ENCODE measurements at places on chromosomes 12 and 14.

- DNase-seq, result no peak
These were observed 2.7 kb downstream of the IRAK4 start for GRCh38 chr12:43761500-43761899.

DNA sequence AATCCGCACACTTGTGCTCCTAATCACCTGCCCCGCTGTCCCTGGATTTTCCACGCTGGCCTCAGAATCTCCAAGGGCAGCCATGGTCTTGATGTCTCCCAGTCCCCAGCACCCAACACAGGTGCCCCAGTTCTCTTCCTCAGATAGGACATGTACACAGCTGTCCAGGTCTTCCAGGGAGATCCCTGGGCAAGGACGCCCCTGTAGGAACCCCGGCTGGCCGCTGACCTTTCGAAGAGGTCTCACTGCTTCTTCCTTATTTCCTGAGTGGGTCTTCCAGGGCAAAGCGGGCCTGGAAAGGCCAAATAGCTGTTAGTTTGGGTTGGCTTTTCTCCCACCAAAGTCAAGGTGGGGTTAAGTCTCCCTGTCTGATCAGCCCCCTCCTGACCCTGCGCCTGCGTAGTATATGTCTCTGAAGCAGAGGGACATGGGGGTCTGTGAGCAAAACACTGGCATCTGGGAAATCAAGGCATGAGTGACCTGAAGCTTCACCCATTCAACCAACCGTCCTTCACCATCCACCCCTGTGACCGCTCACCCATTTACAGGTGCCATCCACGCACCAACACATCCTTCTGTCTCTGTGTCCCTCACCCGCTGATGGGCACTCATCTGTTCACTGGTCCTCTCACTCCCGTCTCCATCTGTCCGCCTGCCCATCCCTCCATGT lies 4.6 kb downstream of the BEGAIN start:
- no peak for DNase-seq

DNA sequence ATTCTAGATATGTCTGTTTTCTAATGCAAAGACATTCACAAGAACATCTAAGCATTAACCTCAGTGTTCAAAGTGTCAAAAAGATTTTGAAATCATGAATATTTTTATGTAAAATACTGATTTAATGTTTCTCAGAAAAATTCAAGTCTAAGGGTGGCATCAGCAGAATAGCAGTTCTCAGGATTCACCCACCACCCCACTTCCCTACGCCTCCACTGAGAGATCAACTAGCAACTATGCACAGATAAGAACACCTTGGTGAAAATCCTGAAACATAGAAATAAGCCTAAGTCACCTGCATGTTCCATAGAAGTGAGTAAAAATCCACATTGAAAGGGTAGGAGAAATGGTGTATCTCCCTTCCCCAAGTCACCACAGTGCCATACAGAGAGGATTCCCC lies 40.9 kb upstream of the RHOJ start:
- DNase-seq, result no peak

- DNase-seq, result no peak
These were observed 1356.9 kb downstream of the TMEM121 start for GRCh38 chr14:106883218-106883692.

- DNase-seq, result no peak
These were observed 768 bp downstream of the METTL25 start for GRCh38 chr12:82359115-82359478.

- DNase-seq, result peak; percentile 33
These were observed 12.3 kb downstream of the BRAP start for GRCh38 chr12:111673503-111673902.

DNA sequence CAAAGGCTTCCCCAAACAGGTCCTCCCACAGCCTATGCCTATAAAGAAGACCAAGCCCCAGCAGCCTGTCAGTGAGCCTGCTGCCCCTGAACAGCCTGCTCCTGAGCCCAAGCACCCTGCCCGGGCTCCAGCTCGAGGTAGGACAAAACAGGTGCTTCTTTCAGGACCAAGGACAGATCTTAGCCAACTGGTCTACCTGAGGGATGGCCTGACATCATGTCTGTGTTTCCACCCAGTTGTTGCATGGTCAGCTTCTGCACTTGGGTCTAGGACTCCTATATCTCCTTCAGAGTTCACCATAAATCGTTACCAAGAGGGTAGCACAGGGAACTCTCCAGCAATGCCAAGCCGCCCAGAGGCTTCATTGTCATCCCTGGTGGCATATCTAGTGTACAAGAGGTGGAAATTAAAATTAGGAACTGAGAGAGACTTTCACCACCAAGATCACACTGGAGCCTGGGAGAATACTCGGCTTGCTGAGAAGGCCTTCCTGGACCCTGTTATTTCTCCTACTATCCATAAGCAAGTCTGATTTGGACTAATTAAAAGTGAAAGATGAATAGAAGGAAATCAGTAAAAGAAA lies 38.2 kb upstream of the OAS1 start:
- DNase-seq, result no peak

DNA sequence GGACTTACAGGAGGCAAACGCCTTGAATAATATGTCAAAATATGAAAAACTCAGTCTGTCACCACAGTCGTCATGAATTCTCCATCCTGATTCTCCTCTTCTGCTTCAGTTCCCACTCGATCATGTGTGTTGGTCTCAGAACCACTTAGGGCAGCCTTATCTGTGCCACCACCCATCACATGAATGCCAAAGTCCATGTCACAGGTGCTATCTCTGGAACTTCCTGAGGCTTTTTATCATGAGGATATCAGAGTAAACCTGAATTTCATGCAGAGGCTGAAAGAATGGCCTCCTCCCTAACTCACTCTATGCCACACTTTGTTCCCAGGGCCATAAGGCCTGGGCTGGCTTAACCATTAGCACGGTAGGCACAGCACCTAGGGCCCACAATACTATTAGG lies 28.8 kb upstream of the MAP3K9 start:
- DNase-seq, result no peak

GRCh38 chr14:20877016-20877415 lies 14.2 kb upstream of the RNASE3 start:
- DNase-seq, result no peak

DNA sequence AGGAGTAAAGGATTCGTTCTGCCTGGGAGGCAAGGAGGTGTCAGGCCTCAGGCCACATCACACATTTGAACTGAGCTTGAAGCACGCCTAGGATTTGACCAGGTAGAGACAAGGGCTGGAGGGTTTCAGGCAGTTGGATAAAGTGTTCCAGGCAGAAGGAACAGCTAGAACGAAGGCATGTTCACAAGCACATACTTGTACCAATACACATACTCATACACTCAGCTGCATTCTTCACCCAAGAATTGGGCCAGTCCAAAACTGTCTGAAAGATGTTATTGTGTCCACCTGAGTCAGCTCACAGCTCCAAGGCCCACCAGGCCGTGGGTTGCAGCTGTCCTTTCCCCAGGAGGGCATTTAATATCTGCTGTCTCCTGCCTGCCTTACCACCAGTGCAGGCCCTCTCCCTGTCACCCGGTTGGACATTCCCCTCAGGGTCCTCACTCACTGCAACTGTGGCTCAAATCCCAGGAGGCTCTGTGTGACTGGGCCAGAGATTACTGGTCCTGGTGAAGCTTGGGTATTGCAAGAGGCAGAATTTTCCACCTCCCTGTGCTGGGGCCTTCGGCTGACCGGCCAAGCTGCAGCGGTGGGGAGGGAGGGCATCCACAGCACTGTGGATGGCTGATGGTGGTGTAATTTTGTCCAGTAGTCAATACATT lies 12.8 kb upstream of the AQP2 start:
- no peak for DNase-seq

GRCh38 chr14:99148861-99149610 lies 123.0 kb downstream of the BCL11B start:
- no peak for DNase-seq

GRCh38 chr14:94321421-94322271 lies 1.5 kb downstream of the SERPINA6 start:
- no peak for DNase-seq

GRCh38 chr14:98167705-98168104 lies 1104.3 kb downstream of the BCL11B start:
- DNase-seq, result no peak

DNA sequence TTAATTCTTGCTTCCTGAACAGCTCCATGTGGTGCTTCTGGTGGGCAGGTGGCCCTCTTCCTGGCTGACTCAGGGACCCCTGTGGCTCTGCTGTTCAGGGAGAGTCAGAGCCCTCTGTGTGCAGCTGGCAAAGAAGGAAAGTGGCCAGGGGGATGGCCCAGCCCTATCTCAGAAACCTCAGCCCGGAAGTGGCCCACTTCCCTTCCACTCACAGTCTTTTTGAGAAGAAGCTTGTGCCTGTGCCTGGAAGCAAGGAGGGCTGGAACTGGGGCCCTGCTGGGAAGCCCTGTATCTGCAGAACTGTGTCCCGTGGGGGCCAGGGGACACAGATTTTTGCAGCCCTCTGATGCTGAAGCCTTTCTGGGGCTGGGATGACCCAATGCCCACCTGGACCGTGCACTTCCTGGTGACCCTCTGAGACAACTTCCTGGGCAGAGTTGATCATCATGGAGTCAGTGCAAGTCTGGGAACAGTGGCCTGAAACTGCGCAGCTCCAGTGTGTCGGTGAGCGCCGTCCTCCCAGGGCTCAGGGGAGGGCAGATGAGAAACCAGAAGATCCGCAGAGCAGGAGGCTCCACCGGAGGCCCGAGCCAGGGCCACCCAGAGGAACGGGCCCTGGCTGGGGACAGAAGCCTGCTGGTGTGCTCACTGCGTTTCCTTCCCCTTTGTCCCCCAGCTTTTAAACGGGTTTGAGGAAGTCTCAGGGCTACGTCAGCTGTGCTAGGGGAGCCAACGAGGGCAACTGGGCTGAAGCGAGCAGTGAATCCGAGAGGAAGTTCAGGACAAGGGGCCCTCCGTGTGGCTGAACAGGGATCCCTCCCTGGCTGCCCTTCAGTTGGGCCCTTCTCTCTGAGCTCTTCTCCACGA lies 217.4 kb upstream of the RTL1 start:
- no peak for DNase-seq

GRCh38 chr14:73796893-73797542 lies 54.6 kb upstream of the PTGR2 start:
- no peak for DNase-seq

- DNase-seq, result no peak
These were observed 299.4 kb downstream of the SLC16A7 start for GRCh38 chr12:59895166-59895775.

GRCh38 chr14:57352396-57353170 lies 37.8 kb upstream of the NAA30 start:
- no peak for DNase-seq

GRCh38 chr12:59678759-59679411 lies 83.1 kb downstream of the SLC16A7 start:
- DNase-seq, result no peak

- peak; percentile 37 for DNase-seq
These were observed 10.4 kb upstream of the ACVR1B start for GRCh38 chr12:51941011-51941581.

DNA sequence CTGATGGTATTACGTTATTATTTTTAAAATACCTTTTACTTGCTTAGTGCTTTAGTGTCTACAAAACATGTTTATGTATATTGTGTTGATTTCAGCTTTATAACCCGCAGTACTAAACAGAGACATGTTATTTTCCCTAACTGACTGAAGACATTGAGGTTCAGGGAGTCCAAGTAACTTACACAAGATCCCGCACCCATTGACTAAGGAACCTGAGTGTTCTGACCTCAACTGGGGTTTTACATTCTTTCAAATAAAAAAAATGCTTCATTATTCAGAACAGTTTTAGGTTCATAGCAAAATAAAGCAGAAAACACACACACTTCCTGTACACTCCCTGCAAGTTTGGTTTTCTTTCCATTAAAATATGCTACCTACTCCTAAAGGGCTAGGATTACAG lies 60.4 kb upstream of the METAP2 start:
- DNase-seq, result no peak

- no peak for DNase-seq
These were observed 201.4 kb upstream of the EEA1 start for GRCh38 chr12:93130366-93131054.

DNA sequence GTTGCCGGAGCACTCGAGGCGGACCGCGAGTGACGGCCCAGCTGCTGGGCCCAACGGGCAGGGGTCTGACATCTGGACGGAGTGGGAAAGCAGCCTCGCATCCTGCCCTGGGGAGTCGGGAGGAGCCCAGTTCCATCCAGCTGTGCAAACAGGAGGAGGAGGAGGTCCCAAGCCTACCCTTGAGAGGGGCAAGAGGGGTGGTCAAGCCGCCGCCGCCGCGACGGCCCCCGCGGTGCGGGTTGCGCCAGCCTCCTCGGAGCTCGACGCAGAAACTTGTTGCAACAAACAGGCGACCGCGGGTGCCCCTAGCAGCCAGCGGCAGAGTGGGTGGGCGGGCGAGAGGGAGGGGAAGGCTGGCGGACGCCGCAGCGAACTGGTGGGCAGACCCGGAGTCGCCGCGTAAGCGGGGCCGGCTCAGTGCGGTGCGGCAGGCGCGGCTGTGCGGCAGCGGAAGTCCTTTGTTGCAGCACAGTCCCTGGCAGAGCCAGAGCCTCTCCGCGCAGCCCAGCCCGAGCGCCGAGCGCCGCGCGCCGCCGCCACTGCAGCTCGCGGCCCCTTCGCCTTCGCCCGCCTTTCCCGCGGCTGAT lies at the start of gene ZBTB1:
TSS of gene ZBTB1 (plus strand) at position 461 of the 587 bp plus-strand sequence. CDS start 16,735 bp downstream, outside the sequence.
- peak; percentile 87 for DNase-seq

DNA sequence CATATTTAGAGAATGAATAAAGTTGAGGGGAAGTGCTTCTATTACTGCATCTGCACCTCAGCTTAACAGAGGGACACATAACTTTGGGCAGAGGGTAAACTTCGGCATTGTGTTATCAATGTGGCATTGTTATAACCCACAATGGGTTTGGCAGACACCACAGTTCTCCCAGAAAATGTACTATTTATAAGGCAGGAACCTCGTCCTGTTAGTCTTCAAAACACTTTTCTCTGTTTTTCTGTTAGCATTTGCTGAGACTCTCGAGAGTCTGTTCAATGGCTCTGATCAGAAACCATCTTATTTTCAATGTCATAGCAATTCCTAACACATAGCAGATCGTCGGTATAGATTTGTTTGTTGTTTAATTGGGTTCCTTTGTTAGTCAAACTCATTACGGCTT lies 13.9 kb downstream of the PPP1R36 start:
- no peak for DNase-seq

GRCh38 chr12:5332551-5332950 lies 99.4 kb upstream of the NTF3 start:
- no peak for DNase-seq
